ENCODE measurements at places on chromosomes 11 and 22.
A peak's percentile ranks its signal among the peaks of the same experiment; 100 is the strongest.

DNA sequence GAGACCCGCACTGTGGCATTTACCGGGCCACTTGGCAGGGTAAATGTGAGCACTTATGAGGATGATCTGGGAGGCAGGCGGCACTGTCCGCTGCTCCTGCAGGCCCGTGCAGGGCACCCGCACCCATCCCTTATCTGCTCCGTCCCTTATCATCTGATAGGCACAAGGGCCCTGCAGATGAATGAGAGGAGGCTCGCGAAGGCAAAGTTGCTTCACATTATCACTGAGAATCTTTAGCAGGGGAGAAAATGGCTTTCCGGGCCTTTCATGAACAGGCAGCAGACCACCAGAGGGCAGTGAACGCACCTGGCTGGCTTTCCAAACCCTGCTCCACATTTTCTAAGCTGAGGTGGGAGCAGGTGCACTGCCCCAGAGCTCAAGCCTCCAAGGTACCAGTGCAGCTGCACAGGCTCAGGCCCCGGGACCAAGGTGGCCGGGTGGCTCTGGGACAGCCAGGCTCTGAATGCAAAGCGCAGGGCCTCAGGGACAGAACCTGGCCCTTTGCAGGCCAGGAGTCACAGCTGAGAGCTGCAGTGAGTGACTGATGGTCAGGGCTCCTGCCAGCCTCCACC, 165.6 kb downstream of the SHANK2 start:
- DNase-seq = no peak

DNA sequence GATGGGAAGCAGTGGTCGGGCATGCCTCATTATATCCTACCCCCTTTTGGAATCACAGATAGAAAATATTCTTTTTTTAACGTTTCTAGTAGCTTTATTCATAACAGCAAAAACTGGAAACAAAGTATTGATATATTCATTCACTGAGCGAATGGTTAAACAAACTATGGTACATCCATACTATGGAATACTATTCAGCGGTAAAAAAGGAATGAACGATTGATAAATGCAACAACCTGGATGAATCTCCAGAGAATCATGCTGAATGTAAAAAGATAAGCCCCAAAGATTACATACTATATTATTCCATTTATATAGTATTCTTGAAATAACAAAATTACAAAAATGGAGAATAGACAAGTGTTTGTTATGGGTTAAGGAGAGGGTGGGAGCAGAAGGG, 7.5 kb upstream of the SULT4A1 start:
- DNase-seq = no peak

DNA sequence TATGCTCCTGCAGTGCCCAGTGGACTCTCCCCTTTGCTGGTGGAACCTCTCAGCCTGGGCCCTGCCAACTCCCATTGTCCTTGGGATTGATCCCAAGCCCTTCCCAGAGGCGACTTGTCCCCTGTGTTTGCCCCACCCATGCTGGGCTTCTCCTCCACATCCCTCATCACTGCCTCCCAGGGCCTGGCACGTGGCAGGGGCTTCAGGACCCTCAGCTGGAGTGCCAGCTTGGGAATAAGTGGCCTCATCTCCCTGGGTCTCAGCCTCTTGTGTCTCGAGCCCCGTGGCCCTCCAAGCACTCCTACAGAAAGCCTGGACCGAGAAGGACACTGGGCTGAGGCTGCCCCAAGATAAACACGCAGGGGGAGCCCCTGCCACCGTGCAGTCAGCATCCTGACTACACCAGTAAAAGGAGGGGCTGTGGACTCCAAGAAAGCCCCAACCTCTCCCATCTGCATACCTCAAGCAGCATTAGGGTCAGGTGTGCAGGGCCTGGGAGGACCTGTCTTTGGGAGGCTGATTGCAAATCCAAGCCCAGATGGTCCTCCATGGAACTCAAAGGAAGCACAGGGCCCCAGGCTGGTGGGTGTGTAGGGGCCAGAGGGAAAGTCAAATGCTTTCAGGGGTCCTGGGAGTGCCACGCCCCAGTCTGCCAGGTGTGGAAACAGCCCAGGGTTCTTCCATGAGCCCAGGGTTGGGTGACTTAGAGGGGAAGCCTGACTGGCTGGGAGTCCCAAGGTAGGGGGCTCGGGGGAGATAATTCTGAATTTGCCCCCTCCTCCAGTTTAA, 9.5 kb upstream of the GNAZ start:
- peak; percentile 70 for DNase-seq

DNA sequence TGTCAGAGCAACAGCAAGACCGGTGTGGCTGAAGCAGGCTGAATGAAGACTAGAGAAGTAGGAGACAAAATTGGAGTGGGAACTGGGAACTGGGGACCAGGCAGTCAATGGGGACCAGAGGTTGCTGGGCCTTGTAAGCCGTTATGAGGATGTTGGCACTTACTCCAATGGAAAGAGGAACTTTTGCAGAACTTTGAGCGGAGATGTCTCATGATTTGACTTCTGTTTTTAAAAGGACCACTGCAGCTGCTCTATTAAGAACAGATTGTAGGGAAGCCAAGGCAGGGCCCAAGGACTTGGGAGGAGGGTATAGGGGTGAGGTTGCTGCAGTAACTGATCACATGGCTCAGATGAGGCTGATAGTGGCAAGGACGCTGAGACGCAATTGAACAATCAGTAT, 34.2 kb downstream of the IL18 start:
- no peak for DNase-seq

- DNase-seq = no peak
Observed at GRCh38 chr11:24497831-24498230, 978 bp downstream of the LUZP2 start.

DNA sequence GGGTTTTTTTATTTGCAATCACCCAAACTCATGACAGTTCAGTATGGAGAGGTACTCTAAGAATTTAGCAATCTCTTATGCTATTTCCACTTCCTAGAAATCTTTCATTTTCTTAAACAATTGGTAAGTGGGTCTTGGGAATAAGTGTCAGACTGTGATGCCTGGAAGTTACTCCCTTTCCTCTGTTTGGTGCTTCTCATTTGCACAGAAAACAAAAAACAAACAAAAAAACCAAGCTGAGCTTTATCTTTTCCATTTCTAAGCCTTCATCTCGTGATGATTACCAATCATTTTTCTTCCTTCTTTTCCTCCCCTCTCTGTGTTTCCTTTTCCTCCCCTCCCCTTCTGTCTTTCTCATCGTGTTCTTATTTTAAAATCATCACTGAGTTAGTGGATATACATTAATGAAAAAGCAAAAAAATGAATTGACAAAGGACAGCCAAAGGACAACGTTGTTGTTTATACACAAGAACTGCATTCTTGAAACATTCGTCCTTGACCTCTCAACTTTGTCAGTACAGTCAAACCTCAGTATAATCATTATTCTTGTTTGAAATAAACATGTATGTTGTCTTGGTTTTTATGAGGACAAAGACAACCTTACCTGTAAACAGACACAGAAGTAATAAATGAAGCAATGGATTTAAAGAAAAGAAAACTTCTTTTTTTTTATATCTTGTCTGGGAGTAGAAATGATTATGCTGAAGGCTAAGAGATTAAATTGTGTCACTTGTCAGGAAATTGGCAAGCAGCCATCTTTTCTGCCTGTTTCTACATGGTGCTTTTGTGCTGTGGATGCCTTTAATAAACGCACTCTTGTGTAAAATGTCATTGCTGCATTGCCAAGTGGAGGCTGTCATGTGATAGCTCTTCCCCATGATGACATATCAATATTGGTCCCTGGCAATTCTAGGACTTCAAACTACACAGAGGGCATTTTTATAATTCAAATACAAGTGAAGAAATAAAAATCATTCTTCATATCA, 803.2 kb upstream of the CCDC90B start:
- DNase-seq = no peak

DNA sequence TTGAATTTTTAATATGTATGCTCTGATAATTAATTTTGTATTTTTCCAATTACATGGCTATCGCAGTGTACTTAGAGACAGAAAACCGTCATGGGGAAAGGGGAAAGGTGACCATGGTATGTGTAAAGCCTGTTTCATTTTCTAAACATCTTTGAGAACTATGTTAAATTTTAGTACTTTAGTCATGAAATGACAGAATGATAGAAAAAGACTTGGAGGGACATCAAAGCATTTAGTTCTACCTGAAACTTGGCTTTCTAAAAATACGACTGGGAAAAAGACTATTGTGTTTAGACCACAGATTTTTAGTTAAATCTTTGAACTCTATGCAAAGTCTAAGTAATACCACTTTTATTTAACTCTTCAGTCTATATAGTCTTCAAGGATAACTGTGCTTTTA, 54.1 kb downstream of the MAML2 start:
- DNase-seq = no peak

DNA sequence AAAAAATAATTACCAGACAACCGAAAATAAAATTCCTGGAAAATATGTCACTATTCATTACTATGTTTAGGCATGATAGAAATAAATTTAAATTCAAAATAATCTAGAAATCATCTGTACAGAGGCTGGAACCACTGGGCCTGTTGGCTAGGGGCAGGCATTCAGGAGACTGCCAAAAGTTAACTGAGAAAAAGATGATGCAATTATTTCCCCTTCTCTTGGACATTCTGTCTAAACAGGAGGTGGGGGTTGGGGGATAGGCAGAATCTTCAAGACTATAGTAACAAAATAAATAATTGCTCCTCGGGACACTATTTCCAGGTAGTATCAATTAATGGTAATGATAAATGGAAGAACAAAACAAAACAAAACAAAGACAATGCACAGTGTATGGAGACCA, 14.1 kb downstream of the BTBD10 start:
- no peak for DNase-seq

DNA sequence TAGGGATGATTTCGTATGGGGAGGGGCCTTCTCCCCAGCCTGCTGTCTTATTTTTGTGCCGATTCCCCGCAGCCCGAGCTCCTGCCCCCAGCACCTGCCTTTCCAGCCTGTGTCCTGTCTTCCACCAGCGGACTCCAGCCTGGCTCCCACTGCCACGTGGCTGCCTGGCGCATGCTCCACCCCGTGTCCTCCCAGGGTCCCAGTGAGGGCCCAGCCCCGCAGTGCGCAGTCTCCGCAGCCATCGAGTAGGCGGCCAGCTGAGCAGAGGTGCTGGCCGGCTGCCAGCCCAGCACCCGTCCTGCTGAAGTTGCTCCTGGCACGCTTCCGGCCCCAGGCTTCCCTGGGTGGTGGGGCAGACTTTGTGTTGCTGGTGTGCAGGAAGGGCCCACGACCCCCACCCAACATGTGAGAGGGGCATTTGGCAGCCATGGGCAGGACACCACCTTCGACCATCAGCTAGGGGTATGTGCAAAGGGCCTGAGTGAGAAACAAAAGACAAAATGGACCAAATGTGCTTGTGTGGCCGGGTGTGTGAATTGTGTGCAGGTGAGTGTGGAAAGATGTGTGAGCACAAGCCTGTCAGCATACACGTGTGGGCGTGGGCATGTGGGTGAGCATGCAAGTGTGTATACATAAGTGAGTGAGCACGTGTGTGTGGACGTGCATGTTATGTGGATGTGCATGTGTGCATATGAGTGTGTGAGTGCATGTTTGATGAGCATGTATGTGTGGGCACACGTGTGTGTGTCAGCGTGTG, 55.9 kb downstream of the RTN4R start:
- no peak for DNase-seq
